ENCODE measurements at places on chromosomes 4 and X.

- DNase-seq: no peak
Measured at GRCh38 chrX:34631479-34632220, 25.4 kb downstream of the TMEM47 start.

GRCh38 chr4:70979445-70980008 is 13.9 kb upstream of the DCK start:
- no peak for DNase-seq

GRCh38 chr4:54063737-54064316 is 578 bp downstream of the CHIC2 start:
- DNase-seq: peak; percentile 29

GRCh38 chr4:168715896-168716295 is 219.0 kb downstream of the PALLD start:
- no peak for DNase-seq

DNA sequence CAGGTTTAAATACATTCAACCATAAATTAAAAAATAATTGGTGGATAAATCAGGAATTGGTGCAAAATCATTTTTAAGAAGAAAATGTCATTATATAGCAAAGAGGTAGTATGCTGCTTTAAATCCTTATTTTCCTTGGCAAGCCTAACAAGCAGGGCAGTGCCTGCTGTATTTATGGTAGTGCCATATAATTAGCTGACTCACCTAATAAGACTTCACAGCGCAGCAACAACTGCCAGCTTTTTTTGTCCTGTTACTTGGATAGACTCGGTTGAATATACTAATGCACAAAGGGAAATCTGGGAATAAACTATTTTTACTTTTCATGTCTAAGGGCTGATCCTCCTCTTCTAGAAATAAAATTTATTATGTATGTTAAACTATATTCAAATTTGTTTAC is 99.1 kb downstream of the SNCA start:
- no peak for DNase-seq

- DNase-seq: no peak
Measured at GRCh38 chrX:118675966-118676349, 51.4 kb upstream of the IL13RA1 start.

DNA sequence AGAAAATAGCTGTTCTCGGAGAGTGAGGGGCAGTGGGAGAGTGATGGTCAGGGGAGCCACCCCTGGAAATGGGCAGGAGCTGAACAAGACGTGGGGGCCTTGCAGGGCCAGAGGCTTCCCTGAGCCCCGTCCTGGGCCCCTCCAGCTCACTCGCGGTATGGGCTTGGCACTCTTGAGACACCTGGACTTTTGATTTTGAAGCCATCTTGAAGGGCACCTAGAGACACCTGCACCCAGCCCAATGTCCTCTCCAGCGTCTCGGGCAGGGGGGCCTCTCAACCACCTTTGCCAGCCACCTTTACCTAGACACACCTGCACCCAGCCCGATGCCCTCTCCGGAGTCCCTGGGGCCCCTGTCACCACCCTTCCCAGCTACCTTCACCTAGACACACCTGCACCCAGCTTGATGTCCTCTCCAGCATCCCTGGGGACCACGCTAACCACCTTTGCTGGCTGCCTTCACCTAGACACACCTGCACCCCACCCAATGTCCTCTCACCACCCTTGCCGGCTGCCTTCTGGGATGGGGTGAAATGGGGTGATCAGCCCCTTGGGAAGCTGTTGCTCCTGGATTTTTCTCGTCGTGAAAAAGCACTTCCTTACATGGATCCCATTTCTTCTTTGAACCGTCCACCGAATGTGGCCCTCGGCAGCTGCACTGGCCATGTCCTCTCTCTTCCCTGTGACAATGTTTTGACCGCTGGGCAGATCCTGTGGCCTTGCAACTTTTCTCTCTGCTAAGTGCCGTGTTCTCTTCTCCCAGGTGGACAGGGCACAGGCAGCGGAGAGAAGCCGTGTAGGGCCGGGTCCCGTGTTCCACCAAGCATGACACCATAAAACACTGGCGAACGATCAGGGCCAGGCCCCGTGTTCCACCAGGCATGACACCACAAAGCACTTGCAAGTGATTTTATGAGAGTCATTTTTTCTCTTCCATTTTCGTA is 47.5 kb downstream of the CPZ start:
- DNase-seq: no peak

- DNase-seq: no peak
Measured at GRCh38 chr4:147418226-147418625, 62.7 kb upstream of the EDNRA start.

GRCh38 chrX:12315526-12315925 is 177.3 kb downstream of the FRMPD4 start:
- no peak for DNase-seq

- no peak for DNase-seq
Measured at GRCh38 chrX:101530944-101531343, 19.4 kb upstream of the ARMCX1 start.

GRCh38 chr4:153113838-153114105 is 90.5 kb upstream of the TRIM2 start:
- DNase-seq: no peak

DNA sequence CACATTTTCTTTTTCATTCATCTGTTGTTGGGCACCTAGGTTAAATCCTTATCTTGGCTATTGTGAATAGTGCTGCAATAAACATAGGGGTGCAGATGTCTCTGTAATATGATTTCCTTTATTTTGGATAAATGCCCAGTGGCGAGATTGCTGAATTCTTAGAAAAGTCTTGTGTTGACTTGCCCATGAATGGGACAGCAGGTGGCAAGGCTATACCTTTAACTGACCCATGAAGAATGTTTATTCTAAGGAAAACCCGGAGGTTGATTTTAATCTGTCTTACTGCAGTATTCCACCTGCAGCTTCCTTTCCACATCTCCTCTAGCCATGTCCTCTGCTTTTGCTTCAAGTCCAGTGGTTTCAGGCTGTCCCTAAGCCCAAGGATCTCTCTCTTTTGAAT is 220.6 kb downstream of the SNCA start:
- no peak for DNase-seq

DNA sequence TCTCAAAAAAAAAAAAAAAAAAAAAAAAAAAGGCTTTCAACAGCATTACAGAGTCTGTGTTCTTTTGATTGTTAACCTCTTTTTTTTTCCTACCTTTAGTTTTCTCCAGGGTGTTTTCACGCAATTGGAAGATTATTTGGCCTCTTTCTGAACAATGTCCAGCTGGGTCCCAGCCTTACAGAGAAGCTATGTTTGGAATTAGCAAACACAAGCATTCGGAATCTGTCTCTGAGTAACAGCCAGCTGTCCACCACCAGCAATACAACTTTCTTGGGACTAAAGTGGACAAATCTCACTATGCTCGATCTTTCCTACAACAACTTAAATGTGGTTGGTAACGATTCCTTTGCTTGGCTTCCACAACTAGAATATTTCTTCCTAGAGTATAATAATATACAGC is 13.3 kb downstream of the TLR3 start:
- no peak for DNase-seq

- no peak for DNase-seq
Measured at GRCh38 chrX:108298165-108298602, 140.0 kb downstream of the COL4A6 start.

DNA sequence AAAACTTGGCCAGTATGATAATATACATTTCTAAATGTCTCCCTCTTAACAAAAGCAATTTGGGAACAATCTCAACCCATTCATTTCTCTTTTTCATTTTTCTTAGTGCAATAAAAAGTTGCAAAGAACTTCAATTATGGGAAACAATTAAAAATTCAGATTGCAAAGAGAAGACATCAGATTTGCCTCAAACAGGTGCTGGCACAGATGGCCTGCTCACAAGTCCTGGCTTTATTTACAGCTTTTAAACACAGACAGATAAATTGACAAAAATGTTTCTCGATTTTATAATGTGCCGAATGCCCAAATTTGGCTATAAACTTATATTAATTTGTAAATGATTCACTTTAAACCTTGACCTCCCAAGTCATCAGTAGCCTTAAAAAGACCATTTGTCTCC is 28.7 kb downstream of the SLC4A4 start:
- no peak for DNase-seq

DNA sequence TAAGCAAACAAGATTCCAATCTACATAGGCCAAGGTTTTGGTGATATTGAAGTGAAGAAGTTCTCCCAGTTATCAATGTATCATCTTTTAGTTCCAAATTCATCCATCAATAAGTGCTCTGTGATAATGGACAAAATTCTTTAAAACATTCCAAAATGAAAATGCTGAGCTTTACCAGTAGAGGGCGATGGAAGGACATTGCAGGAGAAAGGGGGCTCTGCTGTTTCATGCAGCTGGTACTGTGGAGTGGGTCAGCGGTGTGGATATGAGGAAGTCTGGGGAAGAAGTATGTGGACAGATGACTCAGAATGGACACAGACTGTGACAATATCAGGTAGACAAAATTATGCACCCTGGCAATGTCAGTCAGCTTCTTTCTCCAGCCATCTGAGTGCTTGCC is 46.6 kb upstream of the HS6ST2 start:
- no peak for DNase-seq

DNA sequence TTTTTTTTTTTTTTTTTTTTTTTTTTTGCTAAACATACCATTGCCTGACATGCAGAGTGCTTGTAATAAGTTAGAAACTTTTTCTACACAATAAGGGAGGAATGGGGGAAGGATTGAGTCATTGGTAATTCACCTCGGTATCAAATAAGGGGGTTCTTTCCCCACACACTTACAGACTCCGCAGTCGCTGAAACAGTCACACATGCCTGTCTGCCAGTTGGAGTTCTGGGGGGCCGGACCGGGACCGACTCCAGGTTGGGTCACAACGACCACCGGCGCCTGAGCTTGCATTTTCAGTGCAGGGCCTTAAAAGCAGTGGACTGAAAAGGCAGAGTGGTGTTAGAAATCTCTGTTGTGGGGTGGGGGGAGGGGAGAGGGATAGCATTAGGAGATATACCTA is 6.9 kb downstream of the PLAC8 start:
- DNase-seq: peak; percentile 24

GRCh38 chr4:119690871-119691270 is 62.3 kb upstream of the PDE5A start:
- no peak for DNase-seq

GRCh38 chr4:16140879-16141249 is 57.0 kb upstream of the PROM1 start:
- DNase-seq: no peak

- DNase-seq: no peak
Measured at GRCh38 chr4:31557437-31557836, 837.3 kb downstream of the PCDH7 start.

GRCh38 chr4:3451956-3452355 is 10.2 kb downstream of the HGFAC start:
- DNase-seq: no peak

- no peak for DNase-seq
Measured at GRCh38 chrX:100591256-100592051, 6.7 kb downstream of the TNMD start.

DNA sequence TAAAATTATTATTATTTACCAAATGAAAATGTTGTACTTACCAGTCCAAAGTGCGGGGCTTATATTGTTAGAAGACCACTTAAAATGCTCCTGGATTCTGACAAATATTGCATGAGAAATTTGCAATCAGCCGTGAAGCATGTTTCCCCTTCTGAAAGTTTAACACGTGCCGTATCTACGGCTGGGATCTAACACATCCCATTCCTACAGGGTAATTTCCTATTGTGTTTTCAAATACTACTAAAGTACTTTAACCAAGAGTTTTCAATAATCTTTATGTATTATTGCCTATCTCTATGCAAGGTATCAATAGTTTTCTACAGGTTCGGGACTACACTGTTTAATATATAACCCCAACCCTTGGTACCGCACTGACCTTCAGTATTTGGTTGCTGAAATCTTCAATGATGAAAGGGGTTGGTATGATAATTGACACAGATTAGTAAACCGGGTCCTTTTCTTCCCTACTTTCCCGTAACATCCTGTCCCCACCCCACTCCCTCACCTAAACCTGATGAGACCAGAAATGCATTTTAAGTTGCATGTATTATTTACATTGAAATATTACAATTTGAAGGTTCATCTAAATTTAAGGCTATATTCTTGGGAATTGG is 795 bp upstream of the BRWD3 start:
- DNase-seq: no peak

DNA sequence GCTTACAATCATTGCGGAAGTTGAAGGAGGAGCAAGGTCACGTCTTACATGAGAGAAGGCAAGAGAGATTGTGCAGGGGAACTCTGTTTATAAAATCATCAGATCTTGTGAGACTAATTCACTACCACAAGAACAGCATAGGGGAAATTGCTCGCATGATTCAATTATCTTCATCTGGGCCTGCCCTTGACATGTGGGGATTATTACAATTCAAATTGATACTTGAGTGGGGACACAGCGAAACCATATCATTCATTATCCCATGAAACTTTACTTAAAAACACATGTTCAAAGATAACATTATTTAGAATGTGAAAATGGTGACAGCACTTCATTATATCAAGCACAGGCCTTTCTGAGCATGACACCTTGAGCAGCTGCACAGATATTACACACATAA is 1087.8 kb downstream of the C4orf33 start:
- DNase-seq: no peak

GRCh38 chrX:43350935-43351334 is 305.2 kb upstream of the MAOA start:
- no peak for DNase-seq

DNA sequence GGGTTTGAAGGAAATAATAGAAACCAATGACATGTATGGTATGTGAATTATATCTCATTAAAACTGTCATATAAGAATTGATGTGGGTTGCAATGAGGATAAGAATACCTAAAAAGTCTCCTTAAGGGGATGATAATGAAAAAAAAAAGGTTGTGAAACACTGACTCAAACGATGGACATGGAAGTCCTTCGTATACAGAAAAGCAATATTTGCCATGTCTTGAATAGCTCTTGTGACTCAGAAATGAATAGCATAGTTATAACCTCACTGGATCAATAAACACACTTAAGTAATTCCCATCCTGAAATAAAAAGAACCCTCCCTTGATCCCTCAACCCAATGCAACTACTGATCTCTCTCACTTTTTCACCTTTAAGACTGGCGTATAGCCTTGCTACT is 89.7 kb downstream of the OPHN1 start:
- DNase-seq: no peak

Measured in activated naive CD4-positive, alpha-beta T cell treated with Interleukin-2 at 50 U/mL for 16 hours (primary cell).